ENCODE measurements at places on chromosomes 2 and 18. TPM values are rescaled to one million over a fixed set of nuclear protein-coding genes. Genes with fewer than 3 reads are reported as not detected.
A peak's percentile ranks its signal among the peaks of the same experiment; 100 is the strongest.

GRCh38 chr2:165535471-165535870 lies 66.0 kb downstream of the CSRNP3 start:
- no peak overlapping the region for H3K27ac ChIP-seq
- H3K4me1 ChIP-seq: no peaks in the 10 kb centered on the region
- no peak overlapping the region for H3K4me3 ChIP-seq
- no peak for DNase-seq
- no peaks in the 10 kb centered on the region for H3K27me3 ChIP-seq

DNA sequence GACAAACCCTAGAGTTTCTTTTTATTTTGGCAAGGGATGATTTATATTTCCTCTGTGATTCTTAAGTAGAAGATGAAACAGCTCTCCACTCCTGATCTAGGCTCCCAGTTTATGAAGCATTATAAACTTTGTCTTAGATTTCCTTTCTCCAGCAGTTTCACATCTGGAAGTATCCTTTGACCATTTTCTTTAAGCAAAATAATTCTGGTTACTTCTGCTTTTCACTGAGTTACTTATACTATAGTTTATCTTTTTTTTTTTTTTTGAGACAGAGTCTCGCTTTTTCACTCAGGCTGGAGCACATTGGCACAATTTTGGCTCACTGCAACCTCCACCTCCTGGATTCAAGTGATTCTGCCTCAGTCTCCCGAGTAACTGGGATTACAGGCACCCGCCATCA lies 45.5 kb downstream of the KCMF1 start:
- no peak overlapping the region for H3K4me3 ChIP-seq
- peak overlapping the region; percentile 60 for H3K27ac ChIP-seq
- H3K36me3 ChIP-seq: no peaks in the 10 kb centered on the region
- no peaks in the 10 kb centered on the region for H3K27me3 ChIP-seq
- H3K4me1 ChIP-seq: peaks cover 23% of the 10 kb centered on the region

DNA sequence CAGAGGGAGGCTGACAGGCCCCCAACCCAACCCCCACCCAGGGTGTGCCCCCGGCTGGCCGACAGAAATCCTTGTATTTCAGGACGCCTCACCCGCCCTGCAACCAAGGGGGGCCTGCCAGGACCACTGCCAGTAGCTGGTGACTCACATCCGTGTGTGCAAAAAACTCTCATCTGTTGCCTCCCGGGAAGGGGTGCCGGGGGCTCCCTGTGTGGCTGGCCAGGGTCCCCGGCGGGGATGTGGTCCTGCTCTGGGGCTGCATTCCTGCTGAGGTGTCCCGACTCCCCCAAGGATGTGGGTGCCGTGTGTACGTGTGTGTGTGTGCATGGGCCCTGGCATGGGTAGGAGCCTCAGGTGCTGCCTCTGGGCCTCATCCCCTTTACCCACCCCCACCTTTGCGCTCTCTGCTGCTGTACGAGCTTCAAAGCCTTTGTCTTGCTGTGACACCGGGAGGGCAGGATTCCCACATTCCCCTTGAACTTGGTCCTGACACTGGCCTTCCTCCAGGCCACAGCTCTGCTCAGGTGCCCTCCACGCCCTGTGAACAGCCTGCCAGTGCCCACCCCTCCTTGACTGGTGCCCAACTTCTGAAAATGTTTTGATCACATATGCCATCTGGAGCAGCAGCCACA lies 226.3 kb upstream of the HDAC4 start:
- DNase-seq: no peak
- H3K4me1 ChIP-seq: peaks cover 45% of the 10 kb centered on the region
- no peak overlapping the region for H3K27ac ChIP-seq
- H3K4me3 ChIP-seq: no peak overlapping the region
- no peaks in the 10 kb centered on the region for H3K36me3 ChIP-seq

DNA sequence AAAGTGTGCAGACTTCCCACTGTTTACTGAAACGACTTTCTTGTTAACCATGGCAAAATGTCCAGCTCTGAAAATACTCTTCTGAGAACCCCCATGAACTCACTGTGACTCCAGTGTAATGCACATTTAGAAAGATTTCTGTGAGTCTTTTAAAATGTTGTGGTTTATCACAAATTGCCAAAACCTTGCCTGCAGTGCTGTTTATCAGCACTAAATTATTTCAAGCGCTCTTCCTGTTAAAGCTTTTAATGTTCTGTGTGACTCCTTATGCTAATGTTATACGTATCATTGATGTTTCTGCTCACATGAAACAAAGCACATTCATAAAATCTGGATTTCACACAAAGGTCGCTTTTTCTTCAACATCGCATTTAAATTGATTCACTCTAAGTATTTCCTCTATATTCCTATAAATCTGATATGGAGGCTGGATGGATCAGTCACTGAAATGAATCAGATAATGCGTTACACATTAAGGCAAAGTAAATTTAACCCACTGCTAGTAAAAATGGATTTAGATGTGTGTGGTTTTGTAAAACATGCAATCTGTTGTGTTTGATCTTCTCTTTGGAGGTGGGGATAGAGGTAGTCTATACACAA lies 521.2 kb downstream of the NYAP2 start:
- H3K27ac ChIP-seq: no peak overlapping the region
- no peak overlapping the region for H3K4me3 ChIP-seq
- DNase-seq: no peak
- no peaks in the 10 kb centered on the region for H3K36me3 ChIP-seq

- peaks cover 4% of the 10 kb centered on the region for H3K4me1 ChIP-seq
- no peak overlapping the region for H3K27ac ChIP-seq
- H3K4me3 ChIP-seq: no peak overlapping the region
Observed at GRCh38 chr18:48819781-48820482, 130.8 kb downstream of the SMAD7 start.

- H3K27ac ChIP-seq: no peak overlapping the region
- H3K4me1 ChIP-seq: no peaks in the 10 kb centered on the region
- no peaks in the 10 kb centered on the region for H3K27me3 ChIP-seq
- H3K36me3 ChIP-seq: no peaks in the 10 kb centered on the region
Observed at GRCh38 chr18:6881034-6881820, 151.7 kb downstream of the ARHGAP28 start.

DNA sequence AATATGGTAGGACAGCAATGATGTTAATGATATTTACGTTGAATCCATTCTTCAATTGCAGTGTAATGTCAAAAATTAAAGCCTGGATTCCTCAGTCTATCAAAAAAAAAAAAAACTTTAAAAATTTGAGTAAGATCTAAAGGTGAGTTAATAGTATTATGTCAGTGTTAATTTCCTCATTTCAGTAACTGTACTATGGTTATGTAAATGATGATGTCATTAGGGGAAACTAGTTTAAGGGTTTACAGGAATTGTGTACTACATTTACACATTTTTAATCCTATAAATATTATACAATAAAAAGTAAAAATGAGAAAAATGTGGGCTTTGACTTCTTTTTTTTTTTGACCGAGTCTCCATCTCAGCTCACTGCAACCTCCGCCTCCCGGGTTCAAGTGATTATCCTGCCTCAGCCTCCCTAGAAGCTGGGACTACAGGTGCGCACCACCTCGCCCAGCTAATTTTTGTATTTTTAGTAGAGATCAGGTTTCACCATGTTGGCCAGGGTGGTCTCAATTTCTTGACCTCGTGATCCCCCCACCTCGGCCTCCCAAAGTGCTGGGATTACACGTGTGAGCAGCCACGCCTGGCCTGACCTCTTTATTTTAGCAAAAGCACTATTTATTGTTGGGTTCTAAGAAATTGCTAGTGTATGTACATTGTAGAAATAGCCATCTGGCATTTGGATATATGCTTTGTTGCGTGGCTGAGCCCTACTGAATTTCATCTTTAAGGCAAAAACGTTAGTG lies 106.5 kb downstream of the XIRP2 start:
- no peaks in the 10 kb centered on the region for H3K36me3 ChIP-seq
- no peak overlapping the region for H3K27ac ChIP-seq
- no peak for DNase-seq
- H3K4me1 ChIP-seq: no peaks in the 10 kb centered on the region
- H3K4me3 ChIP-seq: no peak overlapping the region

DNA sequence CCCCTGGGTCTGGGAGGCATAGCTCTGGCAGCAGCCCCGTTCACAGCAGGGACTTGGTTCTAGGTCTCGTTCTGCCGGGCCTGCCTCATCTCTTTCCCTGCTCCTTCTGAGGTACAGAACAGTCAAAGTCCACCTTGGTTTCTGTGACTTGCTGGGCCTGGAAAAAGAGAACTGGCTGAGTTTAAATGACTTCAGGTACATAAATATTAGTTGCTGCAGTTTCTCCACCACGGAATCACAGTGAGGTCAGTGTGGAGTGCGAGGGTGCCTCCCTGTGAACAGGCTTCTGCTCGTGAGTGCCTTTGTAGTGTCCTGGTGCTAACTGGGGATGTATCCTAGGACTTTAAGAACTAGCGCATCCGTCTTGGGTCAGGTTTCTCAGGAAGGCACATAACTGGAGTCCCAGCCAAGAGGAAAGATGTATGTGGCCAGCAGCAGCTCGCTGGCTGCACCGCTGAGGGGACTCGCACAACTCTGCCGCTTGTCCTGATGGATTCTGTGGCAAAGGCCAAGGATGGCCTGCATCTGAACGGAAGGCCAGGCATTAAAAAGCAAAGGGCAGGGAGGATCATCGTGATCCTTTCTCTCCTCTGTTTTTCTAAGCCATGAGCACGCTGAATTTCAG lies 188.6 kb downstream of the SH3RF3 start:
- H3K27ac ChIP-seq: no peak overlapping the region
- H3K27me3 ChIP-seq: peaks cover 2% of the 10 kb centered on the region
- no peaks in the 10 kb centered on the region for H3K4me1 ChIP-seq

DNA sequence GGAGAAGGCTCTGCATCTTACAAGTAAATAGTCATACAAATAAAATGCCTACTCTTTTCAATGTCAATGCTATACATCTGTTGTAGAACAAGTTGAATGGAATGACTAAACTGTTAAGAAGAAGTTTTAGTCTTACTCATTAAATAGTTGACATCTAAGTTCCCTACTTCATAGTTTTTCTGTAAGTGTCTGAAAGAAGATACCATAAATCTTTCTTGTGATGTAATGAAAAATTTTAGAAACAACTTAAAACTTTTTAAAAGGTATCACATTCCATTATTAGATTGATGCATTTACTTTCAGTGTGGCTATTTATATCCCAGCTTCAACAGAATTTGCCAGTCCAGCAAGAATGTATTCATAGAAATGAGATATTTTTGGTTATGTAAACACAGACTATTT lies 185.2 kb upstream of the EPC2 start:
- H3K36me3 ChIP-seq: peaks cover 6% of the 10 kb centered on the region
- H3K4me1 ChIP-seq: no peaks in the 10 kb centered on the region
- H3K27ac ChIP-seq: no peak overlapping the region
- H3K4me3 ChIP-seq: no peak overlapping the region
- H3K27me3 ChIP-seq: no peaks in the 10 kb centered on the region

GRCh38 chr2:9212661-9213411 lies 6.2 kb downstream of the ASAP2 start:
- no peak overlapping the region for H3K27ac ChIP-seq
- peaks cover 19% of the 10 kb centered on the region for H3K27me3 ChIP-seq
- DNase-seq: no peak

GRCh38 chr18:68034296-68034695 lies 517.8 kb upstream of the DSEL start:
- no peaks in the 10 kb centered on the region for H3K27me3 ChIP-seq
- H3K4me3 ChIP-seq: no peak overlapping the region
- H3K36me3 ChIP-seq: no peaks in the 10 kb centered on the region
- no peaks in the 10 kb centered on the region for H3K4me1 ChIP-seq
- no peak for DNase-seq
- no peak overlapping the region for H3K27ac ChIP-seq

- no peaks in the 10 kb centered on the region for H3K27me3 ChIP-seq
- no peak overlapping the region for H3K27ac ChIP-seq
- no peaks in the 10 kb centered on the region for H3K4me1 ChIP-seq
- H3K36me3 ChIP-seq: peaks cover 29% of the 10 kb centered on the region
- no peak overlapping the region for H3K4me3 ChIP-seq
Observed at GRCh38 chr2:195737511-195738325, 80.7 kb downstream of the SLC39A10 start.

DNA sequence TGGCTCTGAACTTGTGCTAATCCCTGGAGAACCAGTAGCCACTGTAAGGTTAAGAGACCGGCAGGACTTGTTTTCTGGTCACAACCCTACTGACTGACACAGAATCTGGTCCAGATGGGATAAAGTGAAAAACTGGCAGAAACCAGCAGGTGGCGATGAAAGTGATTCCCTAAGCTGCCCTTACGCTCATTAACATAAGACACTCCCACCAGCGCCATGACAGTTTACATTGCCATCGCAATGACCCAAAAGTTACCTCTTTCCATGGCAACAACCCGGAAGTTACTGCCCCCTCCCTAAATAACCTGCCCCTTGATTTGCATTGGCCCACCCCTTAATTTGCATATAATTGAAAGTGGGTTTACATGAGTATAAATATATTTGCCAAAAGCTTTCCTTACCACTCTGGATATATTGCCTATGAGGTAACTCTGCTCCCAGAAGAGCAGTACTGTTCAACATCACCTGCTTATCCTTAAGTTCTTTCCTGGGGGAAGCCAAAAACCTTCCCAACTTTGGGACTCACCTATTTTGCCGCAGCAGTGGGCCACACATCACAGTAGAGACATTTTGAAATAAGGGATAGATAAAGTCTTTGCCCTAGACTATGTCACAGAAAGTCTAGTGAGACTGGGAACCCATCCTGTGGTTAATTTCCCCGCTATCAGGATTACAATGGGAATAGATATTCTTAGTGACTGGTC lies 35.8 kb upstream of the AFF3 start:
- DNase-seq: no peak
- no peak overlapping the region for H3K27ac ChIP-seq

GRCh38 chr18:6118080-6118479 lies 222.8 kb upstream of the TMEM200C start:
- no peak for DNase-seq
- no peaks in the 10 kb centered on the region for H3K36me3 ChIP-seq
- H3K27me3 ChIP-seq: no peaks in the 10 kb centered on the region
- no peaks in the 10 kb centered on the region for H3K4me1 ChIP-seq
- H3K27ac ChIP-seq: no peak overlapping the region
- H3K4me3 ChIP-seq: no peak overlapping the region

GCG gene
- total RNA-seq: not detected

TDRD15 gene
- total RNA-seq: not detected

FER1L5 gene
- not detected for total RNA-seq

FIGN gene
- not detected for total RNA-seq

RGPD3 gene
- 0.44 TPM for total RNA-seq

CCDC178 gene
- total RNA-seq: not detected

ANKRD30BL gene
- not detected for total RNA-seq

CFAP65 gene
- total RNA-seq: not detected

CIB4 gene
- total RNA-seq: not detected

MALL gene
- total RNA-seq: 0.27 TPM

VWC2L gene
- total RNA-seq: not detected

GALNT3 gene
- 18.5 TPM for total RNA-seq

CTIF gene
- 1.8 TPM for total RNA-seq

Measured in CD4-positive, CD25-positive, alpha-beta regulatory T cell (primary cell).